ENCODE measurements at places on chromosomes 13 and 19.

- DNase-seq: no peak
Measured at GRCh38 chr19:17479325-17479791, 9.0 kb downstream of the SLC27A1 start.

DNA sequence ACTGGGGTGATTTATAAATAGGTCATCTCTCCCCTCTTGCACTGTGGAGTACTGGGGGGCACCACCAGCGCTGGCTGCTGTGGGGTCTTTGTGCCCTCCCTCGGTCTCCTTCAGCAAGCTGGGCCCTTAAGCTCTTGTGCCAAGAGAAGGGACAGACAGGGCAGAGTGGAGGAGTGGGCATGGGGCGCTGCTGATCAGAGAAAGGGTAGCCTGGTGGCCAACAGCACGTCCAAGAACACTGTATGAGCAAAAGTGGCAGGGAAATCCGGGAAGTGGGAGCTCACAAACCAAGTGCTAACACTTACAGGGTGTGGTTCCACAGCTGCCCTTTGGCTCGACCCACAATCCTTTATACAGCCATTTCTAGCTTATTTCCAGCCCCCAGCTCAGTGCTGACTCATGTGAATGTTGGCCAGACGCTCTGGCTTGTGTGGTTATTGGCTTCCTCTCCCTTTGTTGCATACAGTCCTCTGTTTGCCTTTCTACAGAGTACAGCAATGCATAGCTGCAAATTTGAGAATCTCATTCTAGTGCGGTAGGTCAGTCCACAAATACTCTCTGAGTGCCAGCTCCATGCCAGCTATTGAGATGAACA is 298.8 kb downstream of the SHISA2 start:
- DNase-seq: no peak

GRCh38 chr13:110103534-110103933 is 203.4 kb downstream of the COL4A1 start:
- no peak for DNase-seq

- peak; percentile 30 for DNase-seq
Measured at GRCh38 chr13:92175330-92175729, 776.9 kb downstream of the GPC5 start.

DNA sequence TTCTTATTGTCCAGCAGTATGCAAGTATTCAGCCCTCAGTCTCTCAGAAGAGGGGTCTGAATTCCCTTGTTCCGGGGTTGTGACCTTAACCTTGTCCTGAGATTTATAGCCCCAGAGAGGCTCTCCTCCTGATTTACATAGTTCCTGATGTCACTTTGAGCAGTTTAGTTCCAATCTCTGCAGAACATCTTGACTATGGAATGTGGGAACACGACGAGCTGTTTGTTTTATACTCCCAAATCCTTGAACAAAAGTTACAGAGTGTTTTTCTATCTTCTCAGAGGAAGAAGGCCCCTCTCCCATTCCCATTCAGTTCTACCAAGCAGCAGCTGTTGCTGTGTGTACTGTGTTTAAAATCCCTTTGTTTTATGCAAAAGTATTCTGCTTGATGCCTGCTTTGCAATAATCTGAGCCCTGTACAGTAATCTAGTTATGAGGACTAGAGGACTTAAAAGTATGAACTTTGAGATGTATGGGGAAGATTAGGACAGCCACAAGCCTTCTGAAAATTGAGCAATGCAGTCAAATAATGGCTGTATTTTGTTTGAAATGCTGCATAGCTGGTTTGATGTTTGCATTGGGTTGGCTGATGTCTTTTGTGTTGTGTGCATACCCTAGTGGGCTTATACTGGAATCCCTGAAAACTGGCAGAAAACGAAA is 74.7 kb downstream of the KL start:
- no peak for DNase-seq

DNA sequence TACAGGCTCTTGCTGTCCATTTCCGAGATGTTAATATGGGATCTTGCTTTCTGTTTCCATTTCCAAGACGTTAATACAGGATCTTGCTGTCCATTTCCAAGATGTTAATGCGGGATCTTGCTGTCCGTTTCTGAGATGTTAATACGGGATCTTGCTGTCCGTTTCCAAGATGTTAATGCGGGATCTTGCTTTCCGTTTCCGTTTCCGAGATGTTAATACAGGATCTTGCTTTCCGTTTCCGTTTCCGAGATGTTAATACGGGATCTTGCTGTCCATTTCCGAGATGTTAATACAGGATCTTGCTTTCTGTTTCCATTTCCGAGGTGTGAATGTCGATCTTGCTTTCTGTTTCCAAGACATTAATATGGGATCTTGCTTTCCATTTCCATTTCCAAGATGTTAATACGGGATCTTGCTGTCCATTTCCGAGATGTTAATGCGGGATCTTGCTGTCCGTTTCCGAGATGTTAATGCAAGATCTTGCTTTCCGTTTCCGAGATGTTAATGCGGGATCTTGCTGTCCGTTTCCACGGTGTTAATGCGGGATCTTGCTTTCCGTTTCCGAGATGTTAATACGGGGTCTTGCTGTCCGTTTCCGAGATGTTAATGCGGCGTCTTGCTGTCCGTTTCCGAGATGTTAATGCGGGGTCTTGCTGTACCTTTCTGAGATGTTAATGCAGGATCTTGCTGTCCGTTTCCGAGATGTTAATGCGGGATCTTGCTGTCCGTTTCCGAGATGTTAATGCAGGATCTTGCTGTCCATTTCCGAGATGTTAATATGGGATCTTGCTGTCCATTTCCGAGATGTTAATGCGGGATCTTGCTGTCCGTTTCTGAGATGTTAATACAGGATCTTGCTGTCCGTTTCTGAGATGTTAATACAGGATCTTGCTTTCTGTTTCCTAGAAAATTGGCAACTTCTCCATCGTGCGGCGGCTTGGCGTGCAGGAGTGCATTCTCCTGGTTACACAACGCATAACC is 38.3 kb downstream of the PEX11G start:
- DNase-seq: no peak

GRCh38 chr19:12139269-12139668 is 881 bp downstream of the ZNF20 start:
- DNase-seq: no peak

DNA sequence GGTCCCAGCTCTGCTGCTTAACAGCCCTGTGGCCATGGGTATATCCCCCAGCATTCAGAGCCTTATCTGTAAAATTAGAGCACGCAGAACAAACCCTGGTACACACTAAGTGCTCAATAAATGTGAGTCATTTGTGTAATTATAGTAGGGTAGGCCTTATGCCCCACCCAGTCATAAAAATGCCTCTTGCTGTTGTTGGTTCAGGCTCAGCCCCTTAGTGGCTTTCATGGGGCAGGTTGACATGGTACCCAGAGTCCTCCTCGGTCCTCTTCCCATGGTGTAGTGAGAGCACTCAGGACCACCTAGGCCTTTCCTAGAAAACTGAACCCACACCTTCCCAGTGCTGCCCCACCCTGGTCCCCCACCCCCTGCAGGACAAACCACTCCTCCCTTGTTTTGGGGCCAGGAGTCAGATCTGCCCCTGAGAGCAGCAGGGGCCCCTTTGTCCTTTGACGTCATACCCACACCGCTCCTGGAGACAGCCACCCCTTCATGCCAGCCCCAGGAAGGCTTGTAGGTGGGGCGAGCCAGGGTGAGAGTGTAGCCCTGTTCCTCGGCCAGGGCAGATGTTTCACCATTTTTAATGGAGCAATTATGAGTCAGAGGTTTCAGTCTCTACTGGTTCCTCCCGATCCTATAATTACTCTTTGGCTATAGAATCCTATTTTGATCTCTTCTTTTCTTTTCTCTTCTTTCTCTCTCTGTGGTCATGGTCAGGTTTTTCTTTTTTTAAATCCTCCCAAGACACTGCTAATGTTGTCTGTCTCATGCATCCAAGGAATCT is 36.8 kb downstream of the ACTN4 start:
- no peak for DNase-seq

- DNase-seq: no peak
Measured at GRCh38 chr19:2497186-2497585, 21.3 kb downstream of the GADD45B start.

- no peak for DNase-seq
Measured at GRCh38 chr13:40215311-40215710, 451.1 kb downstream of the FOXO1 start.

- DNase-seq: no peak
Measured at GRCh38 chr19:5703819-5704818, 14.0 kb downstream of the RPL36 start.

GRCh38 chr13:102881819-102882686 is 36.2 kb downstream of the ERCC5 start:
- no peak for DNase-seq

DNA sequence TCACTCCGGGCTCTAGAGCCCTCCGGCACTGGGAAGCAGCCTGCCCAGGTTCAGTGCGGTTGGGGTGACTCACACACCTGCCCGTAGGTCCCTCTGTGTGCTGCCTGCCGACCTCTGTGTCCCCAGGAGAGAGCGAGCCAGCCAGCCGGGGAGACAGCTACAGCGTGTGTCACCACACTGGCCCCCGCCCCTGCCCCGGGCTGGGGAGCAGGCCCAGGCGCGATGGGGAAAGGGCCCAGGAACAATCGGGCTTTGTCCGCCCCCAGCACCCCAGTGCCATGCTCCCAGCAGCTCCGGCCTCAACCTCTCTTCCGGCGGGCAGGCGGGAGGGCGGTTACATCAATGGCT is at the start of gene KLK6:
Gene KLK6 (minus strand): TSS at position 179 of the 348 bp plus-strand sequence. CDS start 1,487 bp downstream, outside the sequence.
- no peak for DNase-seq

GRCh38 chr19:8231073-8231604 is 22.0 kb downstream of the CERS4 start:
- DNase-seq: no peak

- no peak for DNase-seq
Measured at GRCh38 chr13:50156561-50157127, 141.4 kb downstream of the KCNRG start.

- no peak for DNase-seq
Measured at GRCh38 chr19:16334411-16334810, 9.8 kb downstream of the KLF2 start.

DNA sequence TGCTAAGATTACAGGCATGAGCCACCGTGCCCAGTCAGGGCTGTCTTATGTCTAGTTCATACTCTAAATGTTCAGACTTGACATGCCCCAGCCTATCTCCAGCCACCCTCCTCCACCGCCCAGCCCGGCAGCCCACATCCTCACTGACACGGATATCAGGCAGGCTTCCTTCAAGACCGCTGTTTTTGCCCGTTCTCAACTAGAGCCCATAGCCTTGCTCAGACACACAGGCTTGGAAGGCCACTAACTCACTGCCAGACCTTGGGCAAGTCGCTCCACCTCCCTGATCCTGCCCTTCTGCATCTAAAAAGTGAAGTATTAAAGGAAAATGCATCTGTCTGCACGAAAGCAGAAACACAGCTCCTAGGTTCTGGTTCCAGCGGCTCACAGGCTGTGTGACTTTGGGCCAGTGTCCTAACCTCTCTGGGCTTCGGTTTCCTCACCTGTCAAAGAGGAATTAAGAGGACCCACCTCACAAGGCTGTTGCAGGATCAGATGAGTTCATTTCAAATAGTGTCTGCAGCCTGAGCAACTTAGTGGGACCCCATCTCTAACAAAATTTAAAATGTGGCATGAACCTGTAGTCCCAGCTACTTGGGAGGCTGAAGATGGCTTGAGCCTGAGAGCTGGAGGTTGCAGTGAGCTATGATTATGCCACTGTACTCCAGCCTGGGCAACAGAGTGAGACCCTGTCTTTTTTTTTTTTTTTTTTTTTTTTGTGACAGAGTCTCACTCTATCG is 14.5 kb upstream of the CERS4 start:
- DNase-seq: no peak

- DNase-seq: no peak
Measured at GRCh38 chr13:44817131-44817671, 172.1 kb downstream of the NUFIP1 start.

DNA sequence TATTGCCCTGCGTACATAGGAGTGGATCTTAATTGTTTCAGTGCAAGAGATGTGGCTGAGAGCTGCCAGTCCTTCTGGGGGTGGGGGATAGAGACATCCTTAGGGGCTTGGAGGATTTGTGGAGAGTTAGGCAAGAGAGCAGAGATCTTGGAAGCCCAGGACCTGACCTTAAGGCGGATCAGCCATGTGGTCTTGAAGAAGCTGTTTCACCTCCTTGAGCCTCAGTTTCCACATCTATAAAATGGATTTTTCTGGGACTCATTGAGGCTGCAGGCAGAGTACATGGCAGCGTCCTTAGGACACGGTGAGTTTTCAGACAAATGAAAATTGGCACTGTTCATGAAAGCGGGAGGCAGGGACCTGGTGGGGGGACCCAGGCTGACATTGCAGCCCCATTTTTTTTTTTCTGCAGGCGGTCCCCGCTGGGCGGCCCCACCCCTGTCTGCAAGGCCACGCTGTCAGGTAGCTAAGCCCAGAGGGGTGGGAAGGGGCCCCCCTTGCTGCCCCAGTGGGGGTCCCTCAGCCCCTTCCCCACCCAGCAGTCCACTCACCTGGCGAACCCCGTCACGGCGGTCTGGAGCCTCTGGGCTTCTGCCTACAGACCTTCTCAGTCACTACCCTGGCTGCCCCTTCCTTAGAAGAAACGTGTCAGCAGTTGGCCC is 30.0 kb downstream of the PDE4A start:
- DNase-seq: no peak

DNA sequence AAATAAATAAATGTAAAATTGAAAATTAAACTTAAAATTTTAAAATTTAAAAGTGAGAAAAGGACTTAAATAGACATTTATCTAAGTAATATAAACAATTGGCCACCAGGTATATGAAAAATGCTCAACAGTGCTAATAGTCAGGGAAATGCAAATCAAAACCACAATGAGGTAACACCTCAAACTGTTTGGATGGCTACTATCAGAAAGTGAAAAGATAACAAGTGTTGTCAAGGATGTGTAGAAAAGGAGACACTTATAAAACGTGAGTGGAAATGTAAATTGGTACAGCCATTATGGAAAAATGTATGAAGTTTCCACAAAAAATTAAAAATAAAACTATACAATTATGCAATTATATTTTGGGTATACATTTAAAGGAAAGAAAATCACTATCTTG is 752.2 kb downstream of the EFNB2 start:
- no peak for DNase-seq
